ENCODE measurements at places on chromosomes 4 and X.

DNA sequence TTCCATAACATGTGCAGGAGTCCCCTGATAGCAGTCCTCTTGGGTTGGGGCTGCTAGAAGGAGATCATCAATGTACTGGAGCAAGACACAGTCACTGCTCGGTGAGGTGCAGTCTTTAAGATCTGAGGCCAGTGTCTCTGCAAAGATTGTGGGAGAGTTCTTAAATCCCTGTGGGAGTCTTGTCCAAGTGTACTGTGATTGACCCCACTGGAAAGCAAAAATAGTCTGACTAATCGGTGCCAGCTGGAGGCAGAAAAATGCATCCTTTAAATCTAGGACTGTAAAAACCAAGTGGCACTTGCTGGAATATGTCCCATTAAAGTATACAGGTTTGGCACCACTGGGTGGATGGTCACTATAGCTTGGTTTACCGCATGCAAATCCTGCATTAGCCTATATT lies 31.1 kb downstream of the SULT1E1 start:
- DNase-seq = no peak

GRCh38 chr4:186628058-186628711 lies 72.8 kb upstream of the MTNR1A start:
- peak; percentile 18 for DNase-seq

DNA sequence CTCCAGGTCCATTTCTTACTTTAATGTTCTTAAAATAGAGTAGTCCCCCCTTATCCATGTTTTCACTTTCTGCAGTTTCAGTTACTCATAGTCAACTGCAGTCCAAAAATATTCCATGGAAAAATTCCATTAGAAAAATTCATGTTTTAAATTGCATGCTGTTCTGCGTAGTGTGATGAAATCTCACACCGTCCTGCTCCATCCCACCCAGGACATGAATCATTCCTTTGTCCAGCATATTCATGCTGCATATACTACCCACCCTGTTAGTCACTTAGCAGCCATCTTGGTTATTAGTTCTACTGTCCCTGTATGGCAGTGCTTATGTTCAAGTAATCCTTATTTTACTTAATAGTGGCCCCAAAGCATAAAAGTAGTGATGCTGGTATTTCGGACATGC lies 5.4 kb upstream of the PDLIM5 start:
- no peak for DNase-seq

GRCh38 chr4:8540072-8540471 lies 40.1 kb upstream of the GPR78 start:
- peak; percentile 45 for DNase-seq

DNA sequence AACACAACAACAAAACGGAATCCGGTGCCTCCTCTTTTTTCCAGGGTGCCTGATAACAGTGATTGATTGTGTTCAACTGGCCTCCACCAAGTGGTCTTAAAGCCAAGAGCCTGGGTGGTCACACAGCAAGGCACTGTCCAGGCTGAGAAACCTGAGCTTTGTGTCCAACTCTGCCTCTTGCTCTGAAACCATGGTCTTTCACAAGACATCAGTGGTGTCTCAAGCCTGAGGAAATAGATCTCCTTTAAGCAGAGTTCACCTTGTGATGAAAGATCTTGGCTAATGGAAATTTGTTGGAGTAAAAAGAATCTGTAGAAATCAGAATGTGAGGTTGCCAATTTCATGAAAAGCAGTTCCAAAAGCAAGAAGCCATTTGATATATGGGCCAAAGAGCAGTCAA lies 47.3 kb upstream of the ACSL1 start:
- DNase-seq = no peak

GRCh38 chr4:94757192-94758140 lies at the start of gene BMPR1B:
Gene BMPR1B, plus strand, starts transcription at chr4:94757955. Its CDS starts 346,470 bp downstream, at chr4:95104425.
- DNase-seq = no peak

GRCh38 chr4:102610476-102610875 lies 109.3 kb downstream of the NFKB1 start:
- no peak for DNase-seq

GRCh38 chrX:121456315-121456714 lies 408.9 kb downstream of the GLUD2 start:
- DNase-seq = no peak

- no peak for DNase-seq
These were observed 1528.0 kb downstream of the TECRL start for GRCh38 chr4:62881210-62881609.

GRCh38 chr4:188214861-188215260 lies 75.6 kb downstream of the TRIML1 start:
- no peak for DNase-seq

DNA sequence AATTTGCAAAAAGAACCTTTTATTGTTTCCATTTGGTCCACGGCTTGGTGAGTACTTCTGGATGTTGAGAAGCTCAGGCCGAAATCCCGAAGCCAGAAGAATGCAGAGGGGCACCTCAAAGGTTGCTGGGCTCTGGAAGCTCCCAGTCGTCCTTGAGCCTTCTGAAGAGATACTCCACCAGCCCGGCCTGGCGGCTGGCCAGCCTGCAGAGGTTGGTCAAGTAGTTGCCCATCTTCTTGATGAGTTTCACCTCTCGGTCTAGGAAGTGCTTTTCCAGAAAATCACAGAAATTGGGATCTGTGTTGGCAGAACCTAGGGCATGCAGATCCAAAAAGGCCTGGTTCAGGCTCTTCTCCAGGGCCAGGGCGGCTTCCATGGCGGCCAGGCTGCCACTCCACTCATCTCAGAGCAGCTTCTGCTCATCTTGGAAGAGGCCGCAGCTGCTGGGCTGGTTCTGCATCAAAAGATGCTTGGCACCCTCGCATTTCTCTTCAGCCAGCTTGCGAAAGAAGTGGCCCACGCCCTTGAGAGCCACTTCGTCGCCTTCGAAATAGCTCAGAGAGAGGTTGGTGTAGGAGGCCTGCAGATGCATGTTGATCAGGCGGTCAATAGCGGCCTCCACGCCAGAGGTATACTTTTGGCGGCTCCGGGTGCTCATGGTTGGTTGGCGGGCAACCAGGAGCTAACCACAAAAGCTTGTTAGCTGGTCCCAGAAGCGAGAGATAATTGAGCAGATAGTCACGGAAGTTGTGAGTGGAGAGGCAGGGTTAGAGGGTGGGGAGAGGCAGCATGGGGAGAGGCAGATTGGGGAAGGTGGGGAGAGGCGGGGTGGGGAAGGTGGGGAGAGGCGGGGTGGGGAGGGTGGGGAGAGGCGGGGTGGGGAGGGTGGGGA lies 76.5 kb upstream of the TSPAN7 start:
- DNase-seq = no peak

DNA sequence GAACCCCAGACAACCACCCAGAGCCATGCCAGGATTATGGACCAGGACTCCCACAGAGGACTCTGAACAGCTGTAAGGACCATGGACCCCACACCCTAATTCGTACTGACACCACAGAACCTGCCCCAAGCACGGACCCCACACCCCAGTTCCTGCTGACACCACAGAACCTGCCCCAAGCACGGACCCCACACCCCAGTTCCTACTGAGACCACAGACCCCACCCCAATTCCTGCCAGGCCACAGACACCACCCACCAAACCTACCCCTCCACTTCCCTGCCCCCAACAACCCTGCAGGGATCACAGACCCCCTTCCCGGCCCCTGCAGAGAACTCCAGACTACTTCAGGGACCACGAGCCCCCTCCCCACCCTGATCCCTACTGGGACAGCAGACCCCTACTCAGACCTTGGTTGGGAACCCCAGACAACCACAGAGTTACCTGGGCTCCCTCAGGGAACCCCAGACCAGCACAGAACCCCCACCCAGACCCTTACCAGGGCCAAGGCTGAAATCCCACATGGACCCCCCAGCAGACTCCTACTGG lies 1.4 kb upstream of the DHRSX start:
- DNase-seq = no peak

DNA sequence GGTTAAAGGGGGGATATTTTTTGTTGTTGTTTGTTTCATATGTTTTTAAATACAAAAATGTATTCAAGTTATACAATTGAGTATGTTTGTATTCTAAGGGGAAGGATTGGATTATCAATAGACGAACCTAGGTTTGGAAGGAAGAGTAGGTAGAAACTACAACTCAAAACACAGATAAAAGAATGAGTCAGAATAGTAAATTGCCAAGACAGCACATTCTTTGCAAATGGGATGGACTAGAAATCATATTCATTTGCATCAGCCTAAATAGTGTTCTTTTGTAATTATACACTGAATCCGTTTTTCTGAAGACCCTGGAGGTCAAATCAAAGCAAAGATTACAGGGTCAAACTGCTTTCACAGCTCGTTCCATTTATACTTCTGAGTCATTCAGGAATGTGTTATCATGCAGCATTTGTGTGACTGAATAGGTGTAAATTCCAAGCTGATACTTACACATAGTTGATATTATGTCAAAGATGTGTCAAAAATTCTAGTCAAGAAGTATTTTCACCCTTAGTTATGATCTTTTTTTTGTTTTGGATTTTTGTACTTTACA lies 273.3 kb upstream of the FAT4 start:
- no peak for DNase-seq

All from activated CD4-positive, alpha-beta T cell treated with anti-CD3 and anti-CD28 coated beads for 48 hours (primary cell).